Stimulated activated CD4-positive, alpha-beta T cell treated with anti-CD3 and anti-CD28 coated beads, TNF-alpha, amount 100 ng/mL, for 4 hours (primary cell): ENCODE measurements at places on chromosomes 7 and 10.

DNA sequence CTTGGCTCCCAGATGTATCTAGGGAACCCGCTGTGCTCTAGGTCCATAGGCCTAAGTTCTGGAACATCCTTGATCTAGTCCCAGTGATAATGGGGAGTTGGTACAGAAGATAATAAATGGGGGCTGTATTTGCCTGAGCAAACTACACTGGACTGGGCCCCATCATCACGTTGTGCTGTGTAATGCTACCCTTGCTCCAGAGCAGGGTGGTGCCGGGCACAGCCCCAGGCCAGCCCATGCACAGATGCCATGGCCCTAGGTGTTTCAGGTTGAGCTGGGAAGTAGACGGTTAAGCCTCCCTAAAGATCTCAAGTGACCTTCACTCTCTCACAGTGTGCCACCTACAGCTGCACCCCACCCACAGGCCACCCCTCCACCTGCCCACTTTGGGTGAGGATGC, 53.2 kb downstream of the STRA8 start:
- DNase-seq, result no peak

DNA sequence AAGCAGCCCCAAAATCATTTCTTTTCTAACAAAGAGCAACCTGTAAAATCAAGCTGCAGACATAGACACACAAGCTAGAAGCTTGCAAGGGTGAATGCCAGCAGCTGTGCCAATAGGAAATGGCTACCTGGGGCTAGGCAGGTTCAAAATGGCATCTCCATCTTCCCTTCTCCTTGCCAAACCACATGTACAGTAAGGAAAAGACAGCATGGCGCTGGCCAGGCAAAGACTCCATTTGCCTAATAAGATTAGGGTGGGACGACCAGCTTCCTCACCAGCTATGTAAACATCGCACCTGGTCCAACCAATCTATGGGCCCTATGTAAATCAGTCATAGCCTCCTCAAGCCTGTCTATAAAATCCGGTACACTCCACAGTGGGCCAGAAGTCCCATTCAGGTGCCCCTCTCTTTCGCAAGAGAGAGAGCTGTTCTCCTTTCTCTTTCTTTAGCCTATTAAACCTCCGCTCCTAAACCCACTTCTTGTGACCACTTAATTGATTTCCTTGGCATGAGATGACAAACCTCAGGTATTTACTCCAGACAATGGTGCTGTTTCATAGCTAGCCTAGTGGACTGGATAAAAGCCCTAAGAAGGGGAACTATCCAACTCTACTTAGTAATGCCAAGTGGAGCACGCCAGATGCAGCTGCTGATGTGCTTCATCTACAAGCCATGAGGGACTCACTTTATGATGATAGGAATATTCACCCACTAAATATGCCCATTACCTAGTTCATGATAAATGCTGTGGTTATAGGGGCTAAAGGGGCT, 44.1 kb downstream of the HTR7 start:
- no peak for DNase-seq

DNA sequence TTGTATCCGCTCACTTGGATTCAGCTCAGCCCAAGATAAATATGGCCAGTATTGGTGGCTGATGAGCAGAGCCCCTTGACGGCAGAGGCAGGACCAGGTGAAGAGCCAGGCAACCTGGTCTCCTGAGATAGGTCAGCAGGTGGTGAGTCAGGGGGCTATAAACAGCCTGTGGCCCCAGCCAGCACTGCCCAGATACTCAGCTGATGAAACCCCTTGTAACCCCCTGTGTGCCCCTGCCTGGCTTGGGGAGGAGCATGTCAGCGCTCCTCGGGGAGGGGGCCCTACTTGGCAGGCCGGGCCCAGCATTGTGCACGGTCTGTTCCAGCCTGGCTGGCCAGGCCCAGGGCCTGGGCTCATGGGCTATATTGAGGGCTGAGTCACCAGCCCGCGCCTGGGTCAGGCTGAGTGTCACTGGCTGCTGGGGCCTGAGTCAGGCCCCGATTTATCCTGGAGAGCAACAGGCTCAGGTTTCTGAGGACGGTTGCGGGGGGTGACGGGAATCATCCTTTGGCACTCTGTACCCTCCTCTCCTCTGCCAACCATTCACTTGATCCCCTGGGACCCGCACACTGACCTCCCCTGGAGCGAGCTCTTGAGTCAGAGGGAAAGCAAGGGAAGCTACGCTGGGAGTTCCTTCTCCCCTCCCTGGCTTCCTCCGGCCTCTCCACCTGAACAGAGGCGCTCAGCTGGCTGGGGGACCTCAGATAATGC, 2.8 kb upstream of the FLNC start:
- DNase-seq, result no peak

- DNase-seq, result no peak
Observed at GRCh38 chr7:28954946-28955345, 3.2 kb downstream of the TRIL start.

GRCh38 chr7:32285698-32286097, 204.5 kb downstream of the LSM5 start:
- DNase-seq, result no peak

- DNase-seq, result no peak
Observed at GRCh38 chr10:103921750-103922195, 3.8 kb upstream of the STN1 start.

DNA sequence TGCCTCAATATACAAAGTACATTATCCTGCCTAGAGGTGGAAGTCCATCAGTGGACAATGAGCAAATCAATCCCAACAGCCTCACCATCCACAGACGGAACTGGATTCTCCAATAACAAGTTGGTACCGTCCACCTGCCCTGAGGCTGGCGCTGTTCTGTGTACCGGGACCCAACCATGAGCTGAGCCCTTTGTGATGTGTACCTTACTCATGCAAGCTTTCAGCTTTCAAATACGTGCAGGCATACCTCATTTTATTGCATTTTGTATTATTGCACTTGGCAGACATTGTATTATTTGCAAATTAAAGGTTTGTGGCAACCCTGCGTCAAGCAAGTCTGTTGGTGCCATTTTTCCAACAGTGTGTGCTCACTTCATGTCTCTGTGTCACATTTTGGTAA, 476.0 kb upstream of the MKI67 start:
- DNase-seq, result no peak

- DNase-seq, result no peak
Observed at GRCh38 chr7:70907259-70908247, 224.4 kb upstream of the GALNT17 start.

GRCh38 chr7:81430150-81430549, 339.7 kb downstream of the HGF start:
- DNase-seq, result no peak

- DNase-seq, result no peak
Observed at GRCh38 chr10:535952-536351, 153.5 kb downstream of the DIP2C start.

DNA sequence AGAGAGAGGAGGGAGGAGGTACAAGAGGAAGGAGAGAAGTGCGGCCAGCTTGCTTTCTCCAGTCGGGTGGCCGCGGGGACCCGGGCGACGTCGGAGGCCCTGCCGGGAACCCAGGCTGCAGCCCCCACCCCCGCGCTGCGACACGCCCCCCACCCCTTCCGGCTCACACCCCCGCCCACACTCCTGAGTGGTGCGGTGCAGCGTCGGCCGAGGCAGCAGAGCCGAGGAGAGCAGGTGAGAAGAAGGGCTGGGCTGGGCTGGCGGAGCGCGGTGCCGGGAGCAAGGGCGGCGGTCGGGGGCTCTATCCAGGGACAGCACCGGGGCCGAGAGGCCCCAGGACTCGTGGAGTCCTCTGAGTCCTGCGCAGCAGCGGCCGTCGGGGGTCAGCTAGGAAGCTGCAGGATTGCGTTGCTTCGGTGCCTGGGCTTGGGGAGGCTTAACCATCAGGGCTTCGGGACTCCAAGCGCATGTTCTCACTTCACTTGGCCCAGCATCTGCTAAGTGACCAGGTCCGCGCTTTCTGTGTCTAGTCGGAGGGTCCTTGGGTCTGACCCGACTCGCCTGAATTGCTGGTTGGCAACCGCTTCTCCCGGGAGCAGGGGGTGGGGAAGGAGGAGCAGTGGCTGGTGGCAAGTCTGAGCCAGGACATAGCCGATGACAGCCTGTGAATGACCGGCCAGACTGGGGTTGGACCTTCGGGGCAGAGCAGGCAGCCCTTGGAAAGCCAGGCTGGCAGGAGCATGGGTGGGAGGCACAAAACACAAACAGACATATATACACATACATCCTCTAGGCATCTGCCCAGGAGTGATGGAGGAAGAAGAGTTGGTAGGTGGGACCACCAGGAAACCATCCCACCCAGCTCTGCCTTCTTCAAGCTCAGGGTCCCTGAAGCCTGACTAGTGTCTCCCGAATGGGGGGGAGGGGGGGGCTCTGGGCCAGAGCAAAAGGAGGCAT, 683 bp downstream of the CHAT start:
- no peak for DNase-seq

DNA sequence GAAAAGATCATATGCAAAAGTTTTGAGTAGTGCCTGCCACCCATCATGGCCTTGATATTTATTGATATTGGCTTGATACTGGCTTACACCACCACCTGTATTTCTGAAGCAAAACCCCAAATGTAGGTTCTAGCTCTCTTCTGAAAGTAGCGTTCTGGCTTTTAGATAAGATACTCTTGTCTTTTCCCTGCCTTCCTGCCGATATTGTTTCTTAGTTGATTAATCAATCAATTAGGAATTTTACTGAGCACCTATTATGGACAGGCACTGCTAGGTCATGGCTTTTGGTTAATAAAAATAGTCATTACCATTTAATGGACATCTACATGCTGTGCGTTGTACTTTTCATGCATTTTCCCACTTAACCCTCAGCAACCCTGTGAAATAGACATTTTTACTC, 7.9 kb downstream of the SFRP5 start:
- DNase-seq, result no peak

GRCh38 chr10:1578392-1579140, 158.8 kb downstream of the ADARB2 start:
- no peak for DNase-seq

DNA sequence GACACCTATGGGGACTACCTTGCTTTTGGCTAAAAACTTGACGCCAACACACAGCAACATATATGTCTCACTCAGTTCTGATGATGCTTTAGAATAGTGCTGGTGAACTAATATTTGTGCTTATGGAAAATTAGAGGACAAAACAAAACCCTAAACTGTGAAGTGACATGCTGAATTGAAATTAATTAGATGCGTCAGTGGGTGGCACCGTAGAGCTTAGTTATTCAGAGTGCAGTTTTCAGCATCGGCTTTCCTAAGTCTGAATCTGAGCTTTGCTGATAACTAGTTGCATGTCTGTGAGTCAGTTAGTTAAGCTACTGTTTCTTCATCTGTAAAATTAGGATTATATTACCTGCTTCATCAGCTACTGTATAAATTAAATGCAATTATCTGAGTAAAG, 245.0 kb upstream of the SORCS1 start:
- DNase-seq, result no peak
